ENCODE measurements at places on chromosomes 3 and 15.

DNA sequence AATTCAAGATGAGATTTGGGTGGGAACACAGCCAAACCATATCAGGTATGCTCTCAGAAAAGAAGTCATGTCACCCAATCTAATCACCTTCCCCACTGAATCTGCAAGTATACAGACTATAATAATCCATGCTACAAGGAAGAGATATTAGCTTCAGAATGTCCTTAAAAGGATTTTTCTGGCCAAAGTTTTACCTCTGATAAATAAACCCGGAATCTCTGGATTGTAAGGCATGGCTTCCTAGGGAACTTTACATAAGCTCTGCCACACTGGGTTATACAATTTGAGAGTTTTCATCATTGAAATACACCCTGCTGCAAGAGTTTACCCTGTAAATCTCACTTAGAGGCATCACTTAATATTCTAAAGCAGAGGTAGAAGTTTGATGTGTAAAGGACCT lies 330.5 kb upstream of the KCNMB2 start:
- DNase-seq: no peak

- DNase-seq: no peak
These were observed 56.6 kb upstream of the APEH start for GRCh38 chr3:49617390-49618013.

GRCh38 chr3:191493336-191493735 lies 32.4 kb downstream of the PYDC2 start:
- DNase-seq: no peak

GRCh38 chr3:188323067-188323842 lies 169.3 kb downstream of the LPP start:
- no peak for DNase-seq

DNA sequence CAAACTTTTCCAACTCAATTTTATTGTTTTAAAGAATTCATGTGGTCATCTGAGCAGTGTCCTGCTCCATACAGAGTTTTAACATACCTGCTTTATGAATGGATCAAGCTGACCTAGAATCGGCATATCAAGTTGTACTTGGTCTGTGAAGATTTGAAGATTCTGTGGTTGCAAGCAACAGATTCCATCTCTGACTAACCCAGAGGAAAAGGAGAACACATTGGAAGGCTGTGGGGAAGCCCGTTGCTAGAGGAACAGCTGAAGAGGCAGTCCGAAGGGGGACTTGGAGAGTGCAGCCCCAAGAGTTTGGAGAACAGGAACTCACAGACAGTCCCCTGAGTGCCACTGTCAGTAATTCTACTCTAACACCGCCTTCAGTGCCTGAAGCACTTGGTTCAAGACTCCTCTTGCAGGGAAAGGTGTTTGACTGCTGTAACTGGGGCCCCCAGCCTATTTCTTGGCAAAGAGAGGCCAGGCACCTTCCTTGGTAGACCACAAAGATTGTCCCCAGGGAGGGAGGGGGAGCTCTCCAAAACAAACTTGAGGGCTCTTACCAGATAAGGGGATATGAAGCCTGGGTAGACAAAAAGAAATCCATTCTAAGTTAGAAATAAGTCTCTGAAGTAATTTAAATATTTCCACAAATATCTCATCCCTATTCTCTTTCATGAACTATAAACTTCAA lies 88.8 kb downstream of the LARS2 start:
- DNase-seq: no peak

GRCh38 chr15:98996624-98997023 lies 11.0 kb downstream of the PGPEP1L start:
- DNase-seq: no peak

DNA sequence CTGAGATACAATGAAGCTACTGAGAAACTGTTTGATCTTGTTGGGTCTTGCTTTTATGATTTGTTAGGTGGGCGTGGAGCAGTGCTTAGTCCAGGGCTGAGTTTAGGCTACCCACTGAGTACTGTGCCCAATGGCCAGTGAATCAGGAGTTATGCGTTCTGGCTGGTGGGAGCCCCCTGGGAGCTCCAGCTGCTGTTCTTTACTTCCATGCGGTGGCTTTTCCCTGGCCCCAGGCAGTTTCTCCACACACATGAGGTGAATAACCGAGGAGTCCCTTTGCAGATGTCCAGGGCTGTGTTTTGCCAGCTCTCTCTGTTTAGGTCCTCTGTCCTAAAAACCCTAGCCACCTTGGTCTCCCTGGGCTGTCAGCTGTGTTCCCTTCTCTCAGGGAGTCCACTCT lies 106.5 kb downstream of the KLF13 start:
- no peak for DNase-seq

- no peak for DNase-seq
These were observed 9.8 kb downstream of the CSK start for GRCh38 chr15:74791667-74792066.

- DNase-seq: no peak
These were observed 98.4 kb downstream of the VGLL4 start for GRCh38 chr3:11545186-11545851.

- DNase-seq: no peak
These were observed 467.4 kb upstream of the BCHE start for GRCh38 chr3:166304584-166304983.

DNA sequence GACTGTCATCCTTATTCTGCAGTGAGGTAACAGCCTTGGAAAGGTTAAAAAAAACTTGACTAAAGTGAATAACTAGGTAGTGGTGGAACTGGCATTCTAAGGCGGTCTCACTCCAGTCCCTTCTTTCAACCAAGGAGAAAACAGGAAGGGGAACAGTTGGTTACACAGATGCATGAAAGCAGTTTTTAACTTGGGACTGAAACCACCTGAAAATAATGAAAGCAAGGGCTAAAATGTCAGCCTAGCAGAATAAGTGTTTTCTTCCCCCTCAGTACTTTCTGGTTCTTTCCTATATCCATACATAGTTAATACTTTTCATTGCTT lies 748 bp upstream of the AVEN start:
- no peak for DNase-seq

- DNase-seq: no peak
These were observed 105.6 kb downstream of the ARNT2 start for GRCh38 chr15:80509800-80510199.

GRCh38 chr3:196533260-196533681 lies 18.1 kb upstream of the SMCO1 start:
- DNase-seq: no peak

- DNase-seq: no peak
These were observed 69.1 kb downstream of the RPN1 start for GRCh38 chr3:128581566-128581965.

GRCh38 chr15:52278636-52279367 lies 16.8 kb downstream of the MYO5C start:
- DNase-seq: no peak

- no peak for DNase-seq
These were observed 143.4 kb upstream of the BCL6 start for GRCh38 chr3:187888701-187889100.

DNA sequence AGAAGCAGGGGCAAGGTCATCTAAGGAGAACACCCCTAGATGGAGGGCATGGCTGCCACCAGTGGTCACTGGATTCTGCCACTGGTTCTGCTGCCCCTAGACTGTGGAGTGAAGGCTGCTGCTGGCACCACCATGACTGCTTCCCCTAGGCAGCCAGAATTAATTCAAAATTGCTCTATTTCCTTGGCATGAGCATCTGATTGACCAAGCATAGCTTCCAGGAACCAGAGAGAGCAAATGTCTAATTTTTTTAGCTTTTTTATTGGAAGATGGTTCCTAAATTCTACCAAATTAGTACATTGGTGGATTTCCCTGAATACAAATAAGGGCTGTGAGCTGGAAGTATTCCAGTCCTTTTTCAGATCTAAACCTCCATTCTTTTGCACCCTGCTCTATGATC lies 270.2 kb upstream of the GBE1 start:
- no peak for DNase-seq

DNA sequence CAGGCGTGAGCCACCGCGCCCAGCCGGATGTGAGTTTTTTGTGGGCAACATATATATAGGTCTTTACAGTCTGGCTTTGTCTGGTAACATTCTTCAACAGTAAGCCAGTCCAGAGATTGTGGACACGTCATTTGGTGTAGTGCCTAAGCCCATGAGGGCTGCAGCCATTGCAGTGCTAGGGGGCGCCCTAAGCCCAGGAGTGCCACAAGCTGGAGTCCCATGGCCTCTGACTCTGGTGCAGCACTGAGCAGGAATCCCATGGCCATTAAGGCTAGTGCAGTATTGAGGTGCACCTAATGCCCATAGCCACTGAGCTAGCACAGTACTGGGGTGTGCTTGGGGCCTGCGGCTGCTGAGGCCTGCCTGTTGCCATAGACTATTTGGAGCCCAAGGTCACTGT lies 136.4 kb upstream of the NDN start:
- no peak for DNase-seq

DNA sequence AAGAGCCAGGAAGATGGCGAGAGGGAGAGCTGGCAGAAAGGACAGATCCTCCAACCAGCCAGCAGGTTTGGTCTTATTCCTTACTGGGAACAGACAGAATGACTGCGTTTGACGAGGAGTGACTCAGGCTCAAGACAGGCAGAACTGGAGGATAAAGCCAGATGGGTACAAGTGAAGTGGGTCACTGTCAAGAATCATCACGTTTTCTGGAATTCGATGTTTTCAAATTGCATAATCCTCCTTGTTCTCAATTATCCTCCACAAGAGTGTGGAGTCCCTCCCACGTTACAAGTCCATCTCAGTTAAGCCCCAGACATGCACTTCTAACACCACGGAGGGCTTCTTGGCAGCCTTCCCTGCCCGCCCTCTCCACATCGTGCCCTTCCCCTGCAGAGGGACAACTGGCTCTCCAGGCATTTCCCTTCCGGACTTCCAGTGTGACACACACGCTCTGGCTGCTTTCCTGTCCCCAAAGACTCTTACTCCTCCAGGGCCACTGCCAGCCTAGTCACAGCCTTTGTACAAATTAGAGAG lies 183.1 kb downstream of the CHST2 start:
- no peak for DNase-seq

DNA sequence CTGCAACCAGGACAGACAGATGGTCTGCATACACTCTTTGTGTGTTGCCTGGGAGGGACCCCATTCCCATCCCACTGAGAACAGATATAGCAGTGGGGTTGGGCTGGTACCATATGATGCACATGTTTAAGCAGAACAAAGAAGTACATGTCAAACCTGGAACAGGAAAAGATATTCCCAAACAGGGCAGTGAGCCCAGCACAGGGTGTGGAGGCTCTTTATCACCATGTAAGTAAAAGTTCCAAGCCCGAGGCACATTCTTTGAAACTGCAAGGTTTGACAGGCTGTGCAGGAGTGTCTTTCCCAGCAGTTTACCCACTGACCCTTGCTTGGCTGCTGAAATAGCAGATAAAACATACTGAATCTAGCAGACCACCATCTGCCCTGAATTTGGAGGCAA lies 5.3 kb upstream of the ZNF445 start:
- no peak for DNase-seq

DNA sequence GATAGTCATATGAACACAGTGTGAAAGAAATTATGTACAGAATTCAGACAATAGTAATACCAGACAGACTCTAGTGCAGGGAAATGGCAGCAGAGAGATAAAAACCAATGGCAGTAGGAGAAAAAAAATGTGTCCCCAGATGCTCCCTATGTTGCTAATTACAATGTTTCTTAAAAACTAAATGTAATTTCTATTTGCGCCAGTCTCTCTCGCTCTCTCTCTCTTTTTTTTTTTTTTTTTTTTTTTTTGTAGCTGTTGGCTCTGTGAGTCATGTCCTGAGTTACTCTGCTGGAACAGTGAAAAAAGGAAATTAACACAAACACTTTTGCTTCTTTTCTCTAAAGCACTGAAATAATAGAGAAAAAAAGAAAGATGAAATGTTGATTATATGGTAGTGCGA lies 871.9 kb downstream of the GBE1 start:
- no peak for DNase-seq

- no peak for DNase-seq
These were observed 47.0 kb upstream of the RARB start for GRCh38 chr3:25381083-25381482.

- no peak for DNase-seq
These were observed 87.5 kb upstream of the MELTF start for GRCh38 chr3:197117114-197117513.

DNA sequence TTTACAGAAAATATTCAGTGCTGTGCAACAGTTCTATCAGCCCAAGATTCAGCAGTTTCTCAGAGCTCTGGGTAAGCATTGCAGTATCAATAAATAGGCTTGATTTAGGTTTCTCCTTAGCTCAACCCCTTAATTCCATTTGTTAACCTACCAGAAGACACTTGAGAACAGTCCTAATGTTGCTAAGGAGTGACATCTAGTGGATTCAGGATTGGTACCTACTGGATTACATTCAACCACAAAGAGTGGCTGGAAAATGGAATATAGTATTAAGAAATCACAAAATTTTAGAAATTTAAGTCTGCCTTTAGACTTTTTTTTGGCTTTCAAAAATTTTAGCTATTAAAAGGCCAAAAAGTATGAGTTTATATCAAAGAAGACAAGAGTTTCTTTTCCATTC lies 34.7 kb downstream of the POLG start:
- DNase-seq: no peak

GRCh38 chr3:171245796-171246765 lies 214.1 kb downstream of the TNIK start:
- no peak for DNase-seq

DNA sequence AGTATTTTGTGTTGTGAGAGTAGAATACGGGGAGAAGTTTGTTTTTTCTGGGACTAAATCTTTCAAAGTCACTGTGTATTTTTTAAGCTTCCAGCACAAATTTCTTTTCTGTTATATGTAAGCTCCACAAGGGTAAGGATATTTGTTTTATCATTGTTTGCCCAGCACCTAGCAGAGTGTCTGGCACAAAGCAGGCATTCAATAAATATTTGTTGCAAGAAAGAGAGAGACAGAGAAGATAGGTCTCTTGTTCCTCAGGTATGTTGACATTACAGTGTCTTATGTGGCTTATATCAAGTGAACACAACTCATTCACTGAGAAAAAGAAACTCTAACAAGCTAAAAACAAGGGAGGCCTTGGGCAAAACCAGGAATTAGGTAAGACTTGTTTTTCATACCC lies 26.6 kb upstream of the FNDC3B start:
- DNase-seq: no peak

DNA sequence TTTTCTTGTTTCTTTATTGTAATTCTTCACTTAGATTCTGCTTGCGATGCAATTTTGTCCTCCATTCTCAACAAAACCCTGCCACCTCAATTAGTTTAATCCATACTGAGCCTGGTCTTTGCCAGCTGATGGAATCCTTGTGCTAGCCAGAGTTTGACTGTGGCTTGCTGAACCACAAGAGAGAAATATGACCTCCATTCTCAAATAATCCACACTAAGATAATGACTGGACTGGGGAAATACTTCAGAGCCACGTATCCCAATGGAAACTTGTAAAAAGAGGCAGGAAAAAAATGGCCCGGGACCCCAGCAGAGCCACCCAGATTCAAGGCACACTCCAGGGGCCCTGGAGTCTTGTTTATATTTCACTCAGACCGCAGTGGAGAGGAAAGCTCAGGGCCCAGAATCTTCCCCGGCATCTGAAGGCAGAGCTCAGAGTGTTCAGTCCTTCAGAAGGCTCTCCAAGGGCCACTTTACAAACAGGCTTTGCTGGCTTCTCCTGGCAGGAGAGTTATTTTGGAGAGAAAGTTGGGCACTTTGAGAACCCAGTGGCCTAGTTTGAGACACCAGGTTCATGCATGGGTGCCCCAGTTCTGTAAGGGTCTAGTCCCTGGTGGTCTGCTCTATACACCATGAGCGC lies 62.7 kb downstream of the SSUH2 start:
- DNase-seq: no peak

Measured in stimulated activated CD8-positive, alpha-beta memory T cell treated with anti-CD3 and anti-CD28 coated beads, Interleukin-7, amount 100 ng/mL, for 4 hours (primary cell).